ENCODE measurements at places on chromosomes 16 and 17.

GRCh38 chr16:50902457-50902856 is 160.6 kb downstream of the CYLD start:
- no peak for DNase-seq

GRCh38 chr16:2007081-2007836 is 2.4 kb downstream of the ZNF598 start:
- no peak for DNase-seq

GRCh38 chr16:68473358-68474070 is 25.2 kb upstream of the SMPD3 start:
- DNase-seq = no peak

GRCh38 chr17:6752068-6752909 is 3.6 kb upstream of the XAF1 start:
- DNase-seq = peak; percentile 62

- DNase-seq = no peak
Observed at GRCh38 chr17:68612209-68612922, 11.2 kb upstream of the FAM20A start.

- DNase-seq = no peak
Observed at GRCh38 chr16:68345958-68346635, 35.3 kb downstream of the PRMT7 start.

DNA sequence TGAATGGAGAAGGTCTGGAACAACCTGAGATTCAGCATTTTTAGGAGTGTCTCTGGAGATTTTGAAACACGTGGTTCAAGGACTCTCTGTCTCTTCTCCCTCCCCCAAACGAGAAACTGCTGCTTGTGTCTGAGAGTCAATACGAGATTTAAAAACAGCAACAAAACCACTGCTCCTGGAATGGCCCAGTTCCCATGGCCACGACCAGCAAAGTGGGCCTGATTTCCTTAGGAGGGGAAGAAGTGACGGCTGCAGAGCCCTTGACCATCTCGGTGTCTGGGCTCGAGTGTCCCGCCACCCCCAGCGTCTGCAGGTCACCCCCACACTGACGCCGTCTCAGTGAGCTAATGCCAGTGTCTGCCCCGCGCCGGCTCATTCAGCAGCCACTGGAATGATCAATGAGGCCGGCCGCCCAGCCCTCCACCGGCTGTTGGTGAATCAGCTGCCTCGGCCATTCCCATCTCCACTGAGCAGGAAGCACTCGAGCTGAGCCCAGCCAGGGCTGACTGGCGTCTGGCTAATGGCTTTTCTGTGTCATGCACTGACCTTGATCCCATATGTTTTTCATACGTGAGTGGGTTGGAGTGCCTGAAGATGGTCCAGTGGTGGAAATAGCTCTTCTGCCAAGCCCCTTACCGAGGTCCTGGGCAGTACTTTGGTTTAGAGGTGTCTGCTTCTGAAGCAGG is 151.8 kb downstream of the PITPNC1 start:
- peak; percentile 89 for DNase-seq

GRCh38 chr17:37828651-37829124 is 83.8 kb upstream of the HNF1B start:
- DNase-seq = no peak

DNA sequence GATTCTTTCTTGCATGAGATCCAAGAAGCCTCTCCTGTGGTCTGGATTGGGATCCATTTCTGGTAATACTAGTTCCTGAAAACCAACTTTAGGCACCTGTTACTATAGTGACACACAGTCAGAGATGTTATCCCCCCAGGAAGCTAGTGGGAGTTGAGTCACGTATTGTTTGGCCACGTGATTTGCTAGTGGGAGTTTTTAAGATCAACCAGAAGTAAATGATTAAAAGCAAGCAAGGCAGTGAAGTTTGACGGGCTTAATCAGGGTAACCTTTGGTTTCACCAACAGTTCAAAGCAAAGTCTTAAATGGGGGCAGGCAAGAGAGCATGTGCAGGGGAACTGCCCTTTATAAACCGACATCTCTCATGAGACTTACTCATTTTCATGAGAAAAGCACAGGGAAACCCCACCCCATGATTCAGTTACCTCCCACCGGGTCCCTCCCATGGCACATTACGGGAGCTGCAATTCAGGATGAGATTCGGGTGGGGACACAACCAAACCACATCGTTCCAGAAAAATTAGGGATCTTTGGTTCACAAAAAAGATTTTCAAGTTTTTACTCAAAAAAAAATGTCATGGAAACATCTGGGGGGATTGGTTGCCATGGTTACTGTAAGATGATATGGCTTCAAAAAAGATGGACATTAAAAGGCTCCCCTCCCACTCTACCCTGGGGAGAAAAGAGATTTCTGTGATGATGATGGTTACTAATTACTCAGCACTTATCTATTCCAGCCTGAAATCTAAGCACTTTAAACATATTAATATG is 483.1 kb upstream of the ERCC4 start:
- no peak for DNase-seq

DNA sequence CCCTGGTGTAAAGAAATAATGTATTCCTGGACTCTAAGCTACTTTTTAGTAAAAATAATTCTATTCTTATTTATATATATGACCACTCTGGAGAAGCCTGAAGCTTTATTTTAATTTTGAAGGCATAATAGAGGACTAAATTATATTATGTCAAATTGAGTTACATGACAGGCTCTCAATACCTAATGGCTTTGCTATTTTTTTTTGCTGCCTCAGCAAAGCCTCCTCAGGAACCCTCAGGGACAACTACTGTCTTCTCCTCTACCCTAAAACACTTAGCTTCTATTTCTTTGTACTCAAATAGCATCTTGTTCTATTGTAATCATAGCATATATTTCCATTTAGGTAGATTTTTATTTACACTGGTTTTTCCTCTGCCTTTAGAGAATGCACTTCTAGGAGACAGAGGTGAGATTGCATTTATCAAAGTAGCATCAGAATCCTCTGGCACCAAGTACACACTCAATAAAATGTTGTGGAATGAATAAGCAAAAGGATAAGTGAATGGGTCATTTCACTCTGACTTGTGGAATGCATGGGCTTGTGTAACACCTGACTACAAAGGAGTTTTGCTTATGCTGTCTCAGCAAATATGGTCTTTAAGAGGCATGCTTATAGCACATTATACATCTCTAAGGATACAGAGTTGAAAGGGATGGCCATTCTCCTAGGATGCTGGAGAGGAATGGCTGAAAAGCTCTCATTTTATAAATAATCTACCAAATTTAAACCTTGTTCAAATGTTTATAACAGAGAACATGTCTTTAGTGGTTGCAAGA is 605.2 kb downstream of the KCNJ2 start:
- no peak for DNase-seq

- DNase-seq = no peak
Observed at GRCh38 chr17:40577611-40578065, 12.4 kb upstream of the CCR7 start.

DNA sequence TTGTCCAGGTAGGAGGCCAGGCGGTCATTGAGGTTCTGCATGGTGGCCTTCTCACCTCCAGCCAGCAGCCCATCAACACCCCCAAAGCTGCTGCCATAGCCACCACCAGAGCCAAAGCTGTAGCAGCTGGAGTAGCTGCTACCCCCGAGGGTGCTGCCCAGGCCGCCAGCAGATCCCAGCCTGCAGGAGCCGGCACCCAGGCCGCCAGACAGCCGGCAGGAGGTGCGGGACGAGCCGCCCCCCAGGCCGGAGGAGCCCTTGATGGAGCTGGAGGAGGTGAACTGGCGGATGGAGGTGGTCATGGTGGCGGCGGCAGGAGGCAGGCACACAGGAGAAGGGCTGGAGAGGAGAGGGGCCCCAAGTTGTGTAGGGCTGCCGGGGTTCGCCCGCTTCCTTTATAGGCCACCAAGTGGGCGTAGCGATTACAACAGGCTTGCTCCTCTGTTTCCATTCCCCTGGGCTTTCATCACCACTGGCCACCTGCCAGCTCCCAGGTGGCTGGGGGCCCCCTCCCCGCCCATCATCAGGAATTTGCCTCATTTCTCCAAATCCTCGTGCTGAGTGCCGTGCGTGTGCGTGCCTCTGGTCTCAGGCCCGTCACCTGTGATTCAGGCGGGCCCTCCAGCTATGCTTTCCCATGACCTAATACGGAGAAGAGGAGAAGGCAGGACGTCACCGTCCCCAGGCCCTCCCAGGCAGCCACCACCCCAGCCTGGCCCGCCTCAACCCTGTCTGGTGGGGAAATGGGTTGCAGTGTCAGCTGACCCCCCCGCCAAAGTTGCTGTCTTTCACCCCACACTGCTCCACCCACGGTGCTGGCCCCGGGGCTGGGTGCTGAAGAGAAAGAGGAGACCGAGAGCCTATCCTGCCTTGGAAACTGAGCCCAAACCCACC is at the start of gene KRT17:
Gene KRT17, minus strand, starts transcription at position 368 of the 894 bp plus-strand sequence. Its CDS starts 66 bp downstream, at position 302.
- DNase-seq = peak; percentile 27

DNA sequence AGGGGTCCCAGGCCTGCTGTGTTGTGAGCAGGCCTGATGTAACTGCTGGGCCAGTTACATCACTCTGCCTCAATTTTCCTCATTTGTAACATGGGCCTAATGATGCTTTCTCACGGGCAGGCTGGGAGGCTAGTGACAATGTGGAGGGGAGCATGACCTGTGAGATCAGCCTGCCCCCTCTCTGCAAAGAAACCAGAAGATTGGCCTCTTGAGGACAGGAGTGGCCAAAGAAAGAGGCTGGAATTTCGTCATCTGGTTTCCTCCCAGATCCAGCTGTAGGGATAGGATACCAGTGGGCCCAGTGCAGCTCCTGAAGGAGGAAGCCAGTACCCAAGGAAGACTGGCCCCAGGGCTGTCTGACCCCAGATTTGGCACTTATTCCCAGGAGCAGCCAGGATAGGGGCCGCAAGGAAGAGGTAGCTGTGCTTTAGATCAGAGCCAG is 615 bp upstream of the SREBF1 start:
- peak; percentile 71 for DNase-seq

GRCh38 chr16:83599789-83600462 is 207.9 kb upstream of the HSBP1 start:
- no peak for DNase-seq

- DNase-seq = peak; percentile 29
Observed at GRCh38 chr17:76772842-76773525, 35.1 kb downstream of the MFSD11 start.

DNA sequence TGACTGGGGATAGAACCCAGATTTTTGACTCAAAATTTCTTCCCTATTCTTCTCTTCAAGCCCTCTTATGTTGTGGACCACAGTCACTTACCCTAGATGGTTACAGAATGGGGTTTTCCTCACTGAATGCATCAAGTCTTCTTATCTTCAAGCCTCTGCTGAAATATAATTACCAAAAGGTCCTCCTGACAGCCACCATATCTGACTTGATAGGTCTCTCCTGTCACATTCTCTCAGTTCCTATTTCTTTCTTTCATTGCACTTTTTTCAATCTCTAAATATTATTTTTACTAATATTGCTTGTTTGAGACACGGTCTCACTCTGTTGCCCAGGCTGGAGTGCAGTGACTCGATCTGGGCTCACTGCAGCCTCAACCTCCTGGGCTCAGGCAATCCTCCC is 1.1 kb upstream of the COPZ2 start:
- DNase-seq = no peak

GRCh38 chr17:59498530-59499307 is 66.7 kb upstream of the DHX40 start:
- peak; percentile 47 for DNase-seq

GRCh38 chr17:80937462-80938381 is 53.9 kb upstream of the CHMP6 start:
- DNase-seq = peak; percentile 74

- no peak for DNase-seq
Observed at GRCh38 chr16:19997264-19997663, 76.4 kb downstream of the GPR139 start.

- no peak for DNase-seq
Observed at GRCh38 chr17:39606434-39607056, 1.2 kb downstream of the NEUROD2 start.

- DNase-seq = peak; percentile 41
Observed at GRCh38 chr17:49180303-49180702, 30.1 kb downstream of the GNGT2 start.

DNA sequence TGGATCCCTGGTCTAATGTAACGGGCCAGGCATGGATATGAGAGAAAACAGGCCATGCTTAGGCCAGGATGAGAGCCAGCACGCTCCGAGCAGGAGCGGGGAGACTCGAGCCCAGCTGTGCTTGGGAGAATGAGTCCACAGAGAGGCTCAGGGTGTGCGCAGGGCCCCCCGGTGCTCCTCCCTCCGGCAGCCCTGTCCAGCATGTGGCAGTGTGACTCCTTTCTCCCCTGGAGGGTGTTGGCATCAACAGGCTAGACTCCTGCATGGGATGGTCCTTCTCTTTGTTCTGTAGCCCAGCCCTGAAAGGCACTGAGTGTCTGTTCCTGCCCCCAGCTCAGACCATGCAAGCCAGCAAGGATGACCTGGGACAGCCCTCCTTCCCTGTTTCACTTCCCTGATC is 23.4 kb downstream of the PGS1 start:
- DNase-seq = no peak

- DNase-seq = no peak
Observed at GRCh38 chr16:21654881-21655280, 2.5 kb upstream of the IGSF6 start.

GRCh38 chr16:24114876-24115275 is 141.3 kb upstream of the CACNG3 start:
- DNase-seq = no peak

GRCh38 chr16:19583665-19584300 is 28.3 kb downstream of the VPS35L start:
- no peak for DNase-seq

- no peak for DNase-seq
Observed at GRCh38 chr17:27663936-27664605, 33.1 kb downstream of the LGALS9 start.

DNA sequence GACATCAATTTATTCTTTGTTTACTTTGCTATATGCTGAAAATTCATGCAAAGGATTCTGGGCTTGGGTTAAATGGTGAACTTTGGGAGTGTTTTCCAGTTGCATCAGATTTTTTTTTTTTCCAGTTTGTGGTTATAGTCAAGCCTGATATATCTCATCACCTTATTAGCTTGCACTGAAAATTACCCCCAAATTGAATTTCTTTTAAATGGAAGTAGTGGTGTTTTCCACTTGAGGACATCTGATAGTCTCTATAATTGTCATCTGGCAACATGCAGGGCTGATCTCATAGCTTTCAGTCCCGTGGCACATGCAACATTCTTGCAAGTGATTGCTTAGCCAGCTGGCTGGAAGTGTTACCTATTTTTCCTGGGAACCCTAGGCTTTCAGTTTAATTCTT is 4.7 kb upstream of the KRTAP3-1 start:
- peak; percentile 20 for DNase-seq

DNA sequence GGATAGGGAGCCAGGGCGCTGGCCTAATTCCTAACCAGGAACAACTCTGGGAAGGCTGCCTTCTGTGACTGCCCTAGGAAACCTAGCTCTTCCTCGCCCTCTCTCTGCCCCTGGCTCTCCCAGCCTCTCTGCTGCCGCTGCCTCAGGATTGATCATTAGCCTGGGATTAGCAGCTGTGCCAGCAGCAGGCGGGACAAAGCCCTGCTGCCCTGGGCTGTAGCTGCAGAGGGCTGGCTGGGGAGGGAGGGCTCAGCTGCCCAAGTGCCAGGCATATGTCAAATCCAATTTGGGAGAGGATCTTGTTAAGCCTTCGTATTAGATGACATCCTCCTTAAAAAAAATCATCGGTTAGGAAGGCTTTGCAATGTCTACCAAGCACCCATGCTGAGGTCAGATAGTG is 144.8 kb upstream of the CCL2 start:
- DNase-seq = no peak
